NCI-H2107 (cell line): ENCODE measurements at places on chromosomes 12 and 14.
A peak's percentile ranks its signal among the peaks of the same experiment; 100 is the strongest.

- no peak for DNase-seq
These were observed 661.7 kb downstream of the VRK1 start for GRCh38 chr14:97458661-97459579.

GRCh38 chr12:19068137-19068536 is 61.4 kb upstream of the PLEKHA5 start:
- DNase-seq, result no peak

- peak; percentile 91 for DNase-seq
These were observed 19.8 kb downstream of the GALNT6 start for GRCh38 chr12:51371295-51371953.

- no peak for DNase-seq
These were observed 36.8 kb upstream of the SLC38A2 start for GRCh38 chr12:46409342-46409741.

GRCh38 chr12:9725213-9725870 is 7.6 kb downstream of the CLECL1 start:
- DNase-seq, result no peak

DNA sequence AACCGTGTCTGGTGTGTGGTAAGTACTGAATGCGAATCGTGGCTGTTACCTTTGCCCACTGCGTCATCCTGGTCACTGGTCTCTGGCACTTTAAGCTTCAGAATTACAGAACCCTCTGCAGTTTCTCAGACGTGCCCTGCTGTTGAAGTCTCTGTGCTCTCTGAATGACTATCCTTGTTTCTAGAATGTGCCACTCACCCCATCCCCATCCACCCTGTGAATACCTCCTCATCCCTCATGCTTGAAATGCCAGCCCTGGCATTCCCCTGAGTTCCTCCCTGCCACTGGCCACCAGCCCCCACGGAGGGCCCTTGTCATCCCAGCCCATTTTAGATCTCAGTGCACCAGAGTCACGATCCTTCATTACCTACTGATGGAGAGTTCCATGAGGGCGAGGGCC is 21.3 kb downstream of the TPCN1 start:
- no peak for DNase-seq

GRCh38 chr12:54032086-54032619 is 697 bp upstream of the HOXC5 start:
- no peak for DNase-seq

DNA sequence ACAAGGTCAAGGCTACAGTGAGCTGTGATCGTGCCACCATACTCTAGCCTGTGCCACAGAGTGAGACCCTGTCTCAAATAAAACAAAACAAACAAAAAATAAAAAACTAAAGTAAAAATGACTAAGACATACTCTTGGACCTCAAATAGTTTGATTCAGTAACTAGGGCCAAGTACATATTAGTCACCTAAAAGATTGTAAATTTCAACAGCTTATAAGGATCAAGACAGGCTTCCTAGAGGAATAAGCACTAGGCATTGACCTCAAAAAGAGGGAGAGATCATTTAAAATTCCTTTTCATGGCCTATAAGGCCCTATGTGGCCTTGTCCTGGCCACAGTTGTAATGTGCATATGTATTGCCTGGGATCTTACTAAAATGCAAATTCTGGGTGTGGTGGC is 46.0 kb upstream of the CHST11 start:
- DNase-seq, result no peak

- DNase-seq, result no peak
These were observed 47.9 kb upstream of the CERS5 start for GRCh38 chr12:50215033-50215432.
